ENCODE measurements at places on chromosomes 3 and 15.

DNA sequence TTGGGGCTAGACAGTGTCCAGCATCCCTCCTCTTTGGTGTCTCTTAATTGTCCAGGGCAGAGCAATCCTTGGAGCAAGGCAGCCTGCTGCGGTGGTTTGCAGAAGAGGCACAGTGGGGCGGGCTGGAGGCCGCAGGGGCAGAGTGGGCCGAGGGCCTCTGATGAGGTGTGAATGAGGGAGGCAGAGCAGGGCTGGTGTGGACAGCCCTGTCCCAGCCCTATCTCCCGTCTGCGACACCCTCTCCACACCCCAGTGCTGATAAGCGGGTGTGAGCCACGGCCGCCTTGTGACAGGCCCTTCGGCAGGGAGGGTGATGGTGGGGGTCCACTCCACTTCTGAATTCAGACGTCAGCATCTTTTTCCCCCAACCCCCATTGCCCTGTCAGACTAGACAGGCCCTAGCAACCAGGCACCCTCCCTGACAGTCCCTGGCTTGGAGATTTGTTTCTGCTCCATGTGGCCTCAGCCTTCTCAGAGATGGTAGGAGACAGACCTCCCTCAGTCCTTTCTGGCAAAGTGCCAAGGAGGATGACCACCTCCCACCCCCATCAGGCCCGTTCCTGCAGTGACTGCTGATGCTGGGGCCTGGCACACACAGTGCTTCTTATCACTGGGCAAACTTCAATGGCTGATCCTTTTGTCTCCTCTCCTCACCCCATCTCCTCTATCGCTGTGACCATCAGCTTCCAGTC, 37.3 kb downstream of the EXOG start:
- no peak for DNase-seq

GRCh38 chr15:76349301-76350070, 12.9 kb downstream of the ISL2 start:
- no peak for DNase-seq

- no peak for DNase-seq
Measured at GRCh38 chr3:114880078-114880477, 267.0 kb downstream of the ZBTB20 start.

DNA sequence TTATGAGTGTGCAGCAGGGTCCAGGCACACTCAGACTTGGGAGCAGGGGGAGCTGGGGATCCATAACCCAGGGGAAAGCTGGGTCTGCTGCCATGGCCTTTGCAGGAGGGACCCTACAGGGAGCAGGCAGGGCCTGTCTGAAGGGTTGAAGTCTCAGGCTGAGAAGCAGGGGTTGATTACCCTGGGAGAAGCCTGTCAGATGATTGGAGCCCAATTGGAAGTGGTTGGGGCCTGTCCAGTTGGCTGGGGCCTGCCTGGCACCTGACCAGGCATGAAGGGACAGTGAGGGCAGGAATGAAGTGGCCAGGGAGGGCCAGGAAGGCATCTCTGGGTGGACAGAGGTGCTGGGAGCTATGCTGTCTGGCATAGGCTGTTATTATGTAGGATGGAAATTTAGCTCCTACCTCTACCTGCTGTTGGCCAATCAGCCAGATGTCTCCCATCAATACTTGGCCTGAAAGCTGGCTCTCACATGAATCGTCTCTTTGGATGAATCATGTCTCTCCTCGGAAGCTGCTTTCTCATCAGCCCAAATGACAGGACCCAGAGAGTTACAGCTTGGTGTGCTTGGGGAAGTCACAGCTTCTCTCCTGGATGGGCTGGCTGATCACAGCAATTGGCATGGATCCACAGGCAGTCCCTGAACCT, 27.4 kb upstream of the SLCO2A1 start:
- DNase-seq, result no peak

DNA sequence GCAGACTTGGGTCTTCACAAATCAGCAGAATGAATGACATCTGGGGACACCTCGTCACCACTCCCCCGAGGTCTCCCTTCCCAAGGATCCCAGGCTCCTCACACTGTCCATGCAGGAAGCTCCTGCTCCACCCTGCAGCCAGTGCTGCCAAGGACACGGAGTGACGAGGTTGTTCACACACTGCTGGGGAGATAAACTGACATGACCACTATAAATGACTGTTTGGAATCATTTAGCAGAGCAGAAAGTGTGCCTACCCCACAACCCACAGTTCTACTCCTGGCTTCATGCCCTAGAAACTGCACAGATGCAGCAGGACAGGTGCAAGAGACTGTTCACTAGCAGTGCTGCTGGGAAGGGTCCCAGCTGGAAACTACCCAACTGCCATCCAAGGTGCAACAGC, 19.7 kb upstream of the PRSS50 start:
- no peak for DNase-seq

DNA sequence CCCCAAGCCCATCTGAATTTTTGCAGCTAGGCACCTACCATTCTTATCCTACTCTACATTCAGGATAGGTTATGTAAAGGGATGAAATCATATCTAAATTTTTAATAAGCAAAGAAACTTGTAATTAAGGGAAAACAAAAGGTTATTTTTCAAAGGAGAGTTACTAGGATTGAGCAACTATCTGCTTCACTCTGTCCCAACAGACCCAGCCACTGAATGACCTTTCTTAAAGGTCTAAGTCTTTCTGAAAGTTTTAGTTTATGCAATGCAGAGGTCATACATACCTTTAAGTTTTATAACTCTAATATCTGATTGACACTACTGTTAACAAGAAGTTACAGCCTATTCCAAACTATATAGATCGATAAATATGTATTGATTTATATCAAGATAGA, 209.2 kb upstream of the CTNNB1 start:
- no peak for DNase-seq

DNA sequence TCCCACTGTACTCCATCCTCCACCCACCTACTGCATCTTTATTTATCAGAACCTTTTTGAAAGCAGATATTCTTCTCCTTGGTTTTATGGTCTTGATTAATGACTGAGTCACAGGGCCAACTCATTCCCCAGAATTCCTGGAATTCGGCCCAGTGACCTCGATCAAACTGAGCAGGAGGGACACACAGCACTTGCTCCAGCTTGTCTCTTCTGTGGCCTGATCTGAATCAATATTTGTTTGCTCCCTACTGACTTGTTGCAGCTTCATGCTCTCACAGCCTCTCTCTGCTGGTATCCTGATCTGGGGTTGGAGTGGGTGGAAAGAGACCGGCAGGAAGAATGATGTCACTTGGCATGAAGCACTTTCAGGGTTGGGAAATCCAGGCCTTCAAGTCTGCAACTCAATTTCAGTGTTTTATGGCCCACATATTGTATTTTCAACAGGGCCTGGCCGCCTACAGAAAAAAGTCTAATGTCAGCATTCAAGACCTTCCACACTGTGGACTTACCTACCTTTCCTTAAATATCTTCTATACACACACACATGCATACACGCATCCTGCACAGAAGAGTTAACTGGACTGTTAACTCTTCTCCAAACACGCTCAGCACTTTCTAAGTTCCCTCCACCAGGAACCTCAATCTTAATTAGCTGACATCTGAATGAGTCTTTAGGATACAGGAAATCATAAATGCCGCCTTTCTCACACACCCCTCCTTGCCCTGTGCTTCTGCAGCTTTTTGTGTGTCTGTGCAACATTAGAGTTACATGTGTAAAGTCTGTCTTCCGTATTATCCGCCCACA, 4.6 kb downstream of the ANXA2 start:
- DNase-seq, result no peak

DNA sequence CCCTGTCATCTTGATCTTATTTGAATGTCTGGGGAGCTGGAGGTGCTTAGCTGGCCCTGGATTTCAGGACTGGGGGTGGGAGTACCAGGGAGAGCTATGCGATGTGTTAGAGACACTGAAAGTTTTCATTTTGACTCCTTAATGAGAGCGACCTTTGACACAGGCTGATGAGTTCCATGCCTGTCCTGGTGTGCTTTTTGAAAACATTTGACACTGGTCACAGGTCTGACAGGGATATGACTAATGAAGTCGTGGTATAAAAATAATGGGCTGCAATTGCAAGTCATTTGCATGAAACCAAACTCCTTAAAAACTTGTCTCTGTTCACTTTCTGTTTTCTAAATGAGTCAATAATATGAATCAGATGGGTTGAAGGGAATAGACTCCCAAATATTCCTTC, 81.9 kb downstream of the MECOM start:
- no peak for DNase-seq

DNA sequence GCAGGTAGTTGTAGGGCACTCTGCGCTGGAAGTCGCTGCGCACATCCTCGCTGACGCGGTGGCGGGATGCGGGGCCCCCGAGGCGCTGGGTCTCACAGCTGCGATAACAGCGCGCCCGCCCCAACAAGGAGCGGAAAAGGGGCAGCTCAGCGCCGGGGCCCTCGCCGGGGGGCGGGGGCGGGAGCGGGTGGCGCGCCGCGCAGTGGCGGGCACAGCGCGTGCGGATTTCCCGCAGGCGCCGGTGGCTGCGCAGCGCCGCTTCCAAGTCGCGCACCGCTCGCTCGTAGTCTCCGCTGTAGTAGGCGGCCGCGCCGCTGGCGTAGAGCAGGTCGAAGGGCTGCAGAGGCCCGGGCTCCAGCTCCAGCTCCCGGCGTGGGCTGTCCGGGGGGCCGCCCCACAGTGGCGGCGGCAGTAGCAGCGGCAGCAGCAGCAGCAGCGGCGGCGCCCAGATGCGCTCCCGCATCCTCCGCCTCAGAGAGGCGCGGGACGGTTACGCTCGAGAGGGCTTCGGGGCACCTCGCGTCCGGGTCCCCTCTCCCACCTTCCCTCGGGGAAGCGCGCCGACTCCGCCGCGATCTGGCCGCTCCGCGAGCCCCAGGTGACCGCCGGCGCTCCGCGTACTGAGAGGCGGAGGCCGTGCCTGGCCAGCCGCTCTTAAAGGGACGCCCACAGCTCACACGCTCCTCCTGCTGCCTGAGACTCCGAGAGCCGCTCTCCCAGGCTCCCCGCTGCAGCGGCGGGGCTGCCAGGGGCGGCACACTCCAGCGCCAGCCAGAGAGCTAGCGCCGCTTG, at the start of gene P3H2:
Gene P3H2 (minus strand): TSS at position 629 of the 792 bp plus-strand sequence. CDS start 166 bp downstream, at position 463.
- DNase-seq, result no peak

DNA sequence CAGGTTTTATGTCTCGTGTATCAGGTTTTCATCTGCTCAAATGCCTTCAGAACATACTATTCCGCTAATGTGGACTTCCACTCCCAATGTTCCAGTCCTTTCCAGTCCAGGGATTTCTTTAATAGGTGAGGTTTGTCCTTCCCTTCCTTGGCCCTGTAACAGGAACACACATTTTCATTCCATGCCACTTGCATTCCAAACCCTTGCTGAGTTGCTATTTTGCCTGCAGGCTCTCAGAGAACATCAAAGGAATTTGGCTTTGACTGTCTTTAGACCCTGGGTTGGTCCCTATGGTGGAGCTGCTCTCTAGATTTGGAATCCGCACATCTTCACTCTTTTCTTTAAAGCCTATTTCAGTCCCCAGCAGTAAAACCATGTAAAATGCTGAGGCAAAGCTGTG, 12.3 kb upstream of the ALCAM start:
- DNase-seq, result no peak

- no peak for DNase-seq
Measured at GRCh38 chr3:8503871-8504610, 2.4 kb downstream of the LMCD1 start.

DNA sequence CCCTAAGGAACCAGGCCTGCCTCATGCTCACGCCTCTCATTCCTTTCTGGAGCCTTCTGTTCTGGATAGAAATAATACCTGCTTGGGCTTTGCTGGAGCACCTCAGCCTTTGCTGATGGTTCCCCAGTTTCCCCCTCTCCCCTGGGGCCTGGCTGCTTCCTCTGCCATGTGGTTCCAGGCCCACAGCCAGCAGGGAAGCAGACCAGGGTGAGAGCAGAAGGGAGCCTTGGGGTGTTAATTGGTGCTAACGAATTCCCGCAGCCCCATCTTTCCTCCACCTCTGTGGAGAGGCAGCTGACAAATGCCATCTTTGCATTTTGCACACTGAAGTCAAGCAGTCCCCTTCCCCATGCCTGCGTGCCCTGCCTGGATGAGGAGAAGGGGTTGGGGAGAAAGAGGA, 13.1 kb upstream of the CORO2B start:
- DNase-seq, result no peak

GRCh38 chr15:63881431-63881830, 47.7 kb upstream of the HERC1 start:
- no peak for DNase-seq

DNA sequence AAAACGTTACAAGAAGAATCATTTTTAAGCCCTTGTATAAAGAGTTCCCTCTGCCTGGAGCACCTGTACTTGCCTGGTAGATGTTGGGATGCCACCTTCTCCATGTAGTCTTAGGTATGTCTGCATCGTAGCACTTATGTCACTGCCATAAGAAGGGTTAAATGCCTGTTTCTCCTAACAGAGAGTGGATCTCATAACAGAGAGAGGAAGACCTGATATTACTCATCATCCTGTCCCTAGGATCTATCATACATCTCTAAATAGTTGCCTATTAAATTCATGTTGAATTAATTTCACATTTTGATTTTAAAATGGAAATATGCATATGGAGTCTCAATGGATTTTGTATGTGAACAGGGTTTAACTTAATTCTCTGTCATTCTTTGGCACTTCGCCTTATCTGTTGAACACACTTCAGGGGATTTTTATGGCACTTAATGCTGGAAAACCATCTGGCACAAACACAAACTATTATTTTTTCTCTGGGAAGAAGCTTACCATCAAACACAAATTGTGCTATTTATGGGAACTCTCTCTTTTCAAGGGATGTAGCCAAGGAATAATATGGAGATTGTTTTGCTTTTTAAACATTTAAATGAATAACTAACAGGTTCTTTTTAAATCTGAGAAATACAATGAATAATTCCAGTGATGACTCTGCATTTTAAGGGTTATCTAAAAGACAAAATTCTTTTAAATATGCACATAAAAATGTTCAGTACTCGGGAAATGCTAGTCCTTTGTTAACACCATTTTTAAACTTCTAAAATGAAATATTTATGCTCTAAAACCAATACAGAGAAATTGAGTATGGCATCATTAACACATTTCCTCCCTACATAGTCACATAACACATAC, 230.7 kb downstream of the ZNF385D start:
- DNase-seq, result no peak

GRCh38 chr15:59185725-59186124, 20.9 kb upstream of the LDHAL6B start:
- no peak for DNase-seq

DNA sequence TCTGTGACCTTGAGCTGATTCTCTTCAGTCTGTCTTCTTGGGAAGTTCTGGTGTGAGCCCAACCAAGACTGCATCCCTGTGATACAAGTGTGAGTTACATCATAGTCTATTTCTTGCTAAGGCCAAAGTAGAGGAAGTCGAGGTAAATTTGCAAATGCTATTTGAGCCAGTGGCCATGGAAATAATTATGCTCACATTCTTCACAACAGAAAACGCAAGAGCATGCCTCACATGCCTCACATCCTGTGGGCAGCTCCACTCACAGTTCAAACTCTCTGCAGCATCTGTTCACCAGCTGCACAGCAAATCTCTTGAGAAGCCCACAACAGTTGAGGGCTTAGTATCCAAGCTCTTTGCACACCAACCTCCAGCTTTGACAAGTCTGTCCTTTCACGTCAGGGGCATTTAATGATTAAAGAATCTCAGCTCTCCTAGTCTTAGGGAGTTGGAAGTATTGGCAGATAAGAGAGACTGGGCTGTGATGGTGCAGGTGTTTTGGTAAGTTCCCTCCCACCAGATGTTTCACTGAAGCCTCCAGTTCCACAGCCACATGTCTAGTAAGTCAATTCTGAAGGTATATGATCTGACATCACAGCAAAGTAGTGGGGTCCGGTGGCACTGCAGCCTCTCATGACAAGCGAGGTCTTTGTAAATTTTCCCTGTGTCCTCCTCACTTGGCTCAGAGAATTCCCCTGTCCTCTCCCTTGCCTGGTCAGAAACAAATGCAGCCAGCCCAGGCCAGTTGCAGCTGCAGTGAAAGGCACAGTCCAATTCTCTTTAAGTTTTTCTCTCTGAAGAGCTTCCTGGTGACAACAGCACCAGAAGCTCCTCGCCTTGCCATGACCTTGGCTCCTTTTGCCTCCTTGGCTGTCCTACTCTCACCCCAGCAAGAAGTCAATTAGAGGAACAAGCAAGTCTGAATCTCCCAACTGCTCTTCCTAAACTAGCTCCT, 166.1 kb downstream of the SSR3 start:
- DNase-seq, result no peak

Data from hematopoietic multipotent progenitor cell treated with erythropoietin and hydrocortisone succinate and interleukin-3 and kit ligand, for 17 days (in vitro differentiated cells).